Activated CD4-positive, alpha-beta T cell treated with anti-CD3 and anti-CD28 coated beads, Interleukin-2, amount 10 ng/mL, durations not matched to agents 24 days and 14 days (primary cell): ENCODE measurements at places on chromosomes 1 and 21. TPM values are rescaled to one million over a fixed set of nuclear protein-coding genes. Genes with fewer than 3 reads are reported as not detected.

- no peak overlapping the region for H3K27ac ChIP-seq
- no peak overlapping the region for H3K4me3 ChIP-seq
- peaks cover 4% of the 10 kb centered on the region for H3K4me1 ChIP-seq
- DNase-seq, result no peak
- no peaks in the 10 kb centered on the region for H3K36me3 ChIP-seq
These were observed 37.9 kb upstream of the LRIG2 start for GRCh38 chr1:113035086-113035485.

- H3K4me1 ChIP-seq, result no peaks in the 10 kb centered on the region
- no peak for DNase-seq
- H3K36me3 ChIP-seq, result no peaks in the 10 kb centered on the region
- H3K4me3 ChIP-seq, result no peak overlapping the region
- H3K27me3 ChIP-seq, result no peaks in the 10 kb centered on the region
- no peak overlapping the region for H3K27ac ChIP-seq
These were observed 25.4 kb upstream of the TENT5C start for GRCh38 chr1:117580436-117580835.

DNA sequence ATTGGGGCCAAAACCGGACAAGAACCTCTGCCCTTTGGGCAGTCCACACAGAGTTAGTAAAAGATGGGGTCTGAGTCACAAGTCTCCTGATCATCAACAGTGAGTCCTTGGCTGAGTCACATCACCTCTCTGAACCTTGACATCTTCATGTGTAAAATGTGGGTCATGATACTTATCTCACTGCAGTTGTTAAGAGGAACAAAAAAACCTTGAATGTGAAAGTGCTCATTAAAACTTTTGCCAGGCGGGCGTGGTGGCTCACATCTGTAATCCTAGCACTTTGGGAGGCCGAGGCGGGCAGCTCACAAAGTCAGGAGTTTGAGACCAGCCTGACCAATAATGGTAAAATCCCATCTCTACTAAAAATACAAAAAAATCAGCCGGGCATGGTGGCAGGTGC lies 15.7 kb downstream of the S100A16 start:
- H3K36me3 ChIP-seq, result no peaks in the 10 kb centered on the region
- no peak overlapping the region for H3K4me3 ChIP-seq
- H3K4me1 ChIP-seq, result peaks cover 19% of the 10 kb centered on the region
- no peaks in the 10 kb centered on the region for H3K27me3 ChIP-seq

GRCh38 chr1:164914208-164914607 lies 355.2 kb downstream of the PBX1 start:
- H3K36me3 ChIP-seq, result no peaks in the 10 kb centered on the region
- H3K4me1 ChIP-seq, result no peaks in the 10 kb centered on the region
- no peak overlapping the region for H3K27ac ChIP-seq
- no peak for DNase-seq
- H3K4me3 ChIP-seq, result no peak overlapping the region
- no peaks in the 10 kb centered on the region for H3K27me3 ChIP-seq

GRCh38 chr1:3702990-3703728 lies 49.1 kb upstream of the CCDC27 start:
- H3K4me1 ChIP-seq, result no peaks in the 10 kb centered on the region
- no peaks in the 10 kb centered on the region for H3K27me3 ChIP-seq
- H3K36me3 ChIP-seq, result no peaks in the 10 kb centered on the region
- no peak overlapping the region for H3K4me3 ChIP-seq

GRCh38 chr1:56466538-56466937 lies 112.8 kb downstream of the PLPP3 start:
- H3K4me3 ChIP-seq, result no peak overlapping the region
- H3K4me1 ChIP-seq, result no peaks in the 10 kb centered on the region
- peaks cover 3% of the 10 kb centered on the region for H3K27me3 ChIP-seq
- DNase-seq, result no peak
- no peaks in the 10 kb centered on the region for H3K36me3 ChIP-seq

GRCh38 chr1:187838335-187839293 lies 1009.9 kb downstream of the PLA2G4A start:
- no peak overlapping the region for H3K27ac ChIP-seq
- no peaks in the 10 kb centered on the region for H3K4me1 ChIP-seq
- DNase-seq, result no peak
- no peak overlapping the region for H3K4me3 ChIP-seq

DNA sequence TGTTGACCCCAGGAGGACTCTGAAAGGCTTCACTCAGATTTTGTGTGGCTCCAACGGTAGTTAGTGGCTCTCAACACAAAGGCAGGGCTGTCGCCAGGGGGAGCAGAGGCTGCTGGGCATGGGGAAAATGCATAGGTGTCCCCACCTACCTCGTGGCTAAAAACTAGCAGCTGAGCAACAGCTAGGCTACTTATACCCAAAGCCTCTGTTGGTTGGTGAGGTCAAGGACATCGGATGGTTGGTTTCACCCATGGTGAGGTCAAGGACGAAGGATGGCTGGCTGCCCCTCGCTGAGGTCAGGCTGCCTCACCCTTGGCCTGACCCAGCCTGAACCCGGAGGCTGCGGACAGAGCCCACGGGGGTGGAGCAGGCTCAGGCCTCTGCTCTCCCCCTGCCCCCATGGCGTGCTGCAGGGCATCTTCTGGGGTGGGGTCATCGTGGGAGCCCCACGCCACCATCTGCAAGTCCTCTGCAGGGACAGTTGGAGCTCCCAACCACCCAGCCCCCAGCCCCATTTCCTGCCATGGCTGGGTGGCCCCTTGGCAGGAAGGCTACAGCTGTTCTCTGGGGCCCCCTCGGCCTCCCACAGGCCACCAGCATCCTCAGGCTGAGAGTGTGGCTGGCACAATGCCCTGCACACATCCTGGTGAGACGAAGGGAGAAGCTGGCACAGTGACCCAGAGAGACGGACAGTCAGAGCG lies 8.5 kb upstream of the GNB1 start:
- H3K4me3 ChIP-seq, result no peak overlapping the region
- H3K36me3 ChIP-seq, result no peaks in the 10 kb centered on the region
- DNase-seq, result peak; percentile 76
- no peak overlapping the region for H3K27ac ChIP-seq
- H3K27me3 ChIP-seq, result peaks cover 8% of the 10 kb centered on the region

- peaks cover 44% of the 10 kb centered on the region for H3K4me1 ChIP-seq
- no peaks in the 10 kb centered on the region for H3K27me3 ChIP-seq
- H3K27ac ChIP-seq, result no peak overlapping the region
These were observed 220.7 kb downstream of the LTN1 start for GRCh38 chr21:28771790-28772501.

- DNase-seq, result peak; percentile 97
- H3K4me1 ChIP-seq, result peaks cover 50% of the 10 kb centered on the region
- H3K4me3 ChIP-seq, result peak overlapping the region; percentile 87
- peaks cover 12% of the 10 kb centered on the region for H3K27me3 ChIP-seq
- peaks cover 7% of the 10 kb centered on the region for H3K36me3 ChIP-seq
These were observed 22.6 kb upstream of the RNF187 start for GRCh38 chr1:228464487-228464983.

DNA sequence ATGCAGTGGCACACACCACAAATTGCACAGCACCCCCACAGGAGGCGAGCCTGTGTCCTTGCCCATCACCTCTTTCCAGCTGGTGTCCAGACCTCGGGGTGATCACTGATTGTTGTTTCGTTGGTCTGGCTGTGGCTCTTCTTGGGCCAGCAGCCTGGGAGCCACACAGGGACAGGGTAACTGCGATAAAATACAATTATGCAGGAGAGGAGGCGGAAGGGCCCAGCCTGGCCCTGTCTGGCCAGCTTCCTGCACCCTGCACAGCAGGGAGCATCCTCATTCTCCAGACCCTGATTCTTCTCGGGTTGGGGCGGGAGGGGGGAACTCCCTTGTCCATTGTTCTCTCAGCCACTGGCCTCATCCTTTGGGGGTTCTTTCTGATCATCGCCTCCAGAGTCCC lies 83.6 kb downstream of the ADARB1 start:
- no peaks in the 10 kb centered on the region for H3K27me3 ChIP-seq
- DNase-seq, result no peak
- H3K4me1 ChIP-seq, result peaks cover 18% of the 10 kb centered on the region
- H3K4me3 ChIP-seq, result no peak overlapping the region

DNA sequence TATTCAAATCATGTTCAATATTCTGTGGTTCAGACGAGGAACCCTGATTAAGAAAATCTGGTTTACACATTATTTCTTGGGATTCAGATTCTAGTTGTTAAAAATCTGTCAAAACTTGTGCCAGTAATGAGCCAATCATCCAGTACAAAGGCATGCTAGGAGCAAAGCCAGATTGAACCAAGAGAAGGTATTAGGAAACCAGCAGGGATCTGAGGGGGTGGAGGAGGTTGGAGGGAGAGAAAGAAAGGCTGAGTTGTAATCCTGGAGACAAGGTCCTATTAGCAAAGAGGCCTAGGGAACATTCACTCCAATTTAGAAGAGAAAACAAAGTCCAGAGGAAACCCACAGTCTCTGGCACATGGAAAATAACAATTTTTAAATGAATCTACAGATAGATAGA lies 352.9 kb downstream of the LTN1 start:
- no peaks in the 10 kb centered on the region for H3K27me3 ChIP-seq
- peaks cover 11% of the 10 kb centered on the region for H3K36me3 ChIP-seq
- no peak for DNase-seq
- H3K27ac ChIP-seq, result no peak overlapping the region

DNA sequence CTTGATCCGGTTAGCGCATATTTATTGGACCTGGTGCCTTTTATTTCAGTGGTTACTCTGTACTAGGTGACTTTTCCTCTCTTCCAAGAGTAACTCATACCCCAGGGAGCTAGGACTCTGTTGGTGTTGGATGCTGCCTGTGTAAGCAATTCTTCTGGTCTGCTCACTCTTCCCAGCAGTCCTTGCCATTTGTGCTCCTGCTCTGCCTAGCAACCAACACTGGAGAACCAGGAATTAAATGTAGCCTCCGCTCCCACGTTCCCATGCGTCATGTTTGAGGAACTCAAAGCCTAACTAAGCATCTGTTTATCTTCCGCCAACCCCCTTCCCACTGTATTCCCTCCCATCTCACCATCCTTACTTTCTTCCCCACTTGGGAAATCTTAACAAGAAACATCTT lies 65.7 kb upstream of the RAVER2 start:
- H3K36me3 ChIP-seq, result no peaks in the 10 kb centered on the region
- no peak for DNase-seq
- H3K27ac ChIP-seq, result no peak overlapping the region
- no peak overlapping the region for H3K4me3 ChIP-seq
- H3K27me3 ChIP-seq, result peaks cover 2% of the 10 kb centered on the region

GRCh38 chr1:22074803-22075202 lies 22.3 kb downstream of the CDC42 start:
- H3K4me3 ChIP-seq, result peak overlapping the region; percentile 6
- peaks cover 52% of the 10 kb centered on the region for H3K4me1 ChIP-seq
- H3K27ac ChIP-seq, result peak overlapping the region; percentile 36
- DNase-seq, result no peak

- H3K4me3 ChIP-seq, result peak overlapping the region; percentile 57
- H3K36me3 ChIP-seq, result peaks cover 3% of the 10 kb centered on the region
- H3K27ac ChIP-seq, result peak overlapping the region; percentile 34
- peaks cover 7% of the 10 kb centered on the region for H3K27me3 ChIP-seq
These were observed 1.3 kb downstream of the AGRN start for GRCh38 chr1:1021010-1021919.

DNA sequence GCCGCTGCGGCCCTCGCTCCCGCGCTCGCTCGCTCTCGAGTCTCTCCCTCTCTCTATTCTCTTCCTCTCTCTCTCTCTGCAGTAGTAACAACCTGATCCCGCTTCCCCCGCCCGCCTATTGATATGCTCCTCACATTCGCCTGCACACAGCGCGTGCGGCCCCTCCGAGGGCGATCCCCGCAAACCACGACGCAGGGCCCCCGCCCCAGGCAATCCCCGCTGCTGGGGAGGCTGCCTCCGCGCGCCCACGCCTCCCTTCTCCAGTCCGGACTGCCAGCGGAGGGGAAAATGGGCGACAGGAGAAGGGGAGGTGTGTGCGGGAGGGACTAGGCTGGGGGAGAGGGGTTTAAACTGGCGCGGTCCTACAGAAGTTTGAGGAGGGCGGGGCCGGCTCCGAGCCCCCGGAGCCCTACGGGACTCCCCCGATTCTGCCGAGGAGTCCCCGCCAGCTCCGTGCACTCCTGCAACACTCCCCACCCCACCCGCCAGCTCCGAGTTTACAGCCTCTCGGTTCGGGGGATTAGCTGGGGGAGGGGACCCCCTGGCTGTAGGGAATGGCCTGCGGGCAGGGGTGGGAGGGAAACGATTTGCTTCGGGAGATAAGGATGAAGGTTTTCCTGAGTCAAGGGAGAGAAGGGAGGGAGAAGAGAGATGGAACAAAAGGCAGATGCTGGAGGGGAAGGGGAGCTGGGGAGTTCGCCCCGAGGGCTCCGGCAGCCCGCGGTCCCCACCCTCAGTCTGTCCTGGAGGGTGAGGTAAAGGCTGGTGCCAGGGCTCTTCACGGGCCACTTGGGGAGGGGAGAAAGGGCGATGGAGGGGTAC lies 66.6 kb downstream of the SYT2 start:
- peaks cover 10% of the 10 kb centered on the region for H3K4me1 ChIP-seq
- H3K27me3 ChIP-seq, result peaks cover 93% of the 10 kb centered on the region
- no peak overlapping the region for H3K27ac ChIP-seq

DNA sequence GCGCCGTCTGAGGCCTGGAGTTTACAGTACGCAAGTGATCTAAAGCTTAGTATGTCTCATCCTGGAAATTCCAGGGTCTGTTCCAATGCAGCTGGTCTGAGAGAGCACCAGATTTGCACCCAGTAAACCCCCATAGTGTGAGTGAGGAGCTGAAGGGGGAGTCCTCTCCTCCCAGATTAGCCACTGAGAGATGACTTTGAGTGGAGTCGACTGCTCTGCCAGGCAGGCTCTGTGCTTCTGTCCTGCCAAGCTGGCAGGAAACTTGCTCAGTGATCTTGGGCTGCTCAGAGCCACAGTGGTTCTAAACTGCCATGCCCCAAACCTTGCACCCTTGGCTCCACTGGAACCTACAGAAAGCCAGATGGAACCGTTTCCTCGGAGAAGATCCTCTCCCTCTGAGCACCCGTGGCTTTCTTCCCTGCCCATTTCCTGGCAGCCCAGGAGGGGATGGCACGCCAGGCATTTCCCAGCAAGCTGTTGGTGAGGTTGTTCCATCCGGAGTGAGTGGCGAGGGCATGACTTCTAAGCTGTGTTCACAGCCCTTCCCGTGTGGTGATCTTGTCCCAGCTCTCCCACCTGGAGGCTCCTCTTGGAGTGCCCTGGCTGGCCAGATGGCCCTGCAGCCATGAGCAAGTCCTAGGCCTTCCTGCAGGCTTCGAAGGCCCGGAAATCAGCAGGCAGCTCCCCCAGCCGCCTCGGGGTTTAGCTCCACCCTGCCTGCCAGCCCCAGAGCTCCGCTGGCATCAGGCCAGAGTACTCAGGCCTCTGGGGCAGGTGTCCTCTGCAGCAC lies 125.9 kb upstream of the VAMP3 start:
- no peak overlapping the region for H3K27ac ChIP-seq
- no peak overlapping the region for H3K4me3 ChIP-seq
- H3K4me1 ChIP-seq, result no peaks in the 10 kb centered on the region
- DNase-seq, result no peak
- H3K27me3 ChIP-seq, result no peaks in the 10 kb centered on the region
- H3K36me3 ChIP-seq, result no peaks in the 10 kb centered on the region

GRHL3 gene
- not detected in 2 replicates for total RNA-seq

SPRR3 gene
- total RNA-seq, result not detected in 2 replicates
